ENCODE measurements at places on chromosomes 3 and 15. TPM values are rescaled to one million over a fixed set of nuclear protein-coding genes. Genes with fewer than 3 reads are reported as not detected.

The NGRN gene
- 108 TPM for total RNA-seq

The SLITRK3 gene
- not detected for total RNA-seq

The UACA gene
- total RNA-seq, result 42.1 TPM

The P2RY14 gene
- total RNA-seq, result not detected

The TYRO3 gene
- total RNA-seq, result 20.6 TPM

The LSMEM2 gene
- not detected for total RNA-seq

The KCNH8 gene
- total RNA-seq, result not detected

The HRG gene
- not detected for total RNA-seq

All from A549 treated with dexamethasone at 1 μM for 4 hours (cell line).